MM.1S (cell line): ENCODE measurements at places on chromosomes 5 and 9.

DNA sequence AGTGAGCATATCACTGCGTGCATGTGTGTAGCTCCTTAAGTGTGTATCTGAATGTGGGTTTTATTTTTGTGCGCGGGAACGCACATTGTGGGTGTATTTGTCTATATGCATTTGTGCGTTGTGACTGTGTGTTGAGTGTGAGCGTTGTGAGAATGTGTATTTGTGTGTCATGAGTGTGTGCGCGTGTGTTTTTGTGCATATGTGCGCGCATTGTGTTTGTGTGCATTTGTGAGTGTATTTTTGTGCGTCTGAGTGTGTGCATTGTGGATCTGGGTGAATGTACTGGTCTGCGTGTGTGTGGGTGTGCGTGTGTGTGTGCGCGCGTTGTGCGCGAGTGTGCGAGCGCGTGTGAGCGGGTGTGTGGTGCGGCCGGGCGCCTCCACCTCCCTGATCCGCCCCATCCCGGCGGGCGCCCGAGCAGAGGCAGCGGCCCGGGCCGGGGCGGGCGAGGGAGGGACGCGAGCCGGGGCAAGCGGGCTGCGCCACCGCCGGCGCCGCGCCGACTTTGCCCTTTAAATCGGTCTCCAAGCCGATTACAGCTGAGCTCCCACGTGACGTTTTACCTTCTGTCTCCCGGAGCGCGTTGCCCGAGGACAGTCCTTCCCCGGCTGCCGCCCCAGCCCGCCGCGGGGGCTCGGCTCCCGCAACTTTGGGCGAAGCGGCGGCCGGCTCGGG is at the start of gene RASGRF2:
TSS of gene RASGRF2 (plus strand) at position 596 of the 675 bp plus-strand sequence. CDS start 376 bp downstream, outside the sequence.
- no peak for DNase-seq

GRCh38 chr5:137220523-137220927 is 278.6 kb downstream of the SPOCK1 start:
- DNase-seq, result peak; percentile 42

GRCh38 chr5:124582561-124582840 is 163.9 kb downstream of the ZNF608 start:
- DNase-seq, result no peak

- no peak for DNase-seq
Observed at GRCh38 chr5:139104577-139105276, 93.4 kb downstream of the SIL1 start.

DNA sequence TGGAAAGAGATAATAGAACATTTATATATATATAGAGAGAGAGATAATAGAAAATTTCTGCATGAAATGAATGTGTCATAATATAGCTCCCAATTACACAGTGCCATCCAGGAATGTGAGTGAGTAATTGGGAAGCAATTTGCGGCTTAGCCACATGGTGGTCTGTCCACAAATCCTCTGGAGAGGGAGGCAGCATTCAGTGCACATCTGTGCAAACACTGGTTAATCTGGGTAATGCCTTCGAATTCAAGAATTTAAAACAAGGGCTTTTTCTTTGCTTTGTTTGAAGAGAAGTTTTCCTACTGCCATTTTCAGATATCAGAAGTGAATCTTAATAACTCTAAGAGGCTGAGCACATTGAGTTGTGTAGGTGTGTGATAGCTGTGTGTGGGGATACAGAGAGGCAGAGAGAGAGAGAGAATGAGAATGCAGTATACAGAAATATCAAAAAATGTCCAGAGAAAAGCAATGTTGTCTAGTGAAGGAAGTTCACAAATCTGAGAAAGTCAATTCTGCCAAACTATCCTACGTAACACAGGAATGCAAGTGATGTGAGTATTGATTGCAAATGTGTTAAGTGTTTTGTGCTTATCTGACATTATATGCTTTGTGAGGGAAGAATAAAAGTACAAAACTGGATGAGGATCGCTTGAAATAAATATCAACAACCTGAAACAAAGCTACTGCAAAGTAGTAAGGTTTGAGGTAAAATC is 134.6 kb downstream of the EDIL3 start:
- DNase-seq, result no peak

DNA sequence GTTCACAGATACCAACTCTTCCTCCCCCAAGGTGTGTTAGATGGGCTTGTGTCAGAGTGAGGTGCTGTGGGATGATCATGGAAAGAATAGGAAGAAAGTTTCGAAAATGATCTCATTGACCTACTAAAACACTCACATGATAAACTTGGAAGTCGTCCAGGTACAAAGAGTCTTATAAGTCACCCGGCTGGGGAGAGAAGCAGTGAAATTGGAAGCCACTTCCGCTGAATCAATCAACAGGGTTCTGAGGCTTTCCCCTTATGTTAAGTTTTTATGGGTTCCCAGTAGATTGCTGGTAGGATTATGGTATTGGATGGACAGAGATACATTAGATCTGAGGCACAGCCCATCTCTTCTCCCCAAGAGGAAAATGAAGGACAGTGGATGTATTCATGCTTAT is 218.8 kb upstream of the MSX2 start:
- no peak for DNase-seq
